ENCODE measurements at places on chromosomes 2 and 18.

- no peak for DNase-seq
These were observed 101.8 kb upstream of the AGAP1 start for GRCh38 chr2:235391921-235392615.

DNA sequence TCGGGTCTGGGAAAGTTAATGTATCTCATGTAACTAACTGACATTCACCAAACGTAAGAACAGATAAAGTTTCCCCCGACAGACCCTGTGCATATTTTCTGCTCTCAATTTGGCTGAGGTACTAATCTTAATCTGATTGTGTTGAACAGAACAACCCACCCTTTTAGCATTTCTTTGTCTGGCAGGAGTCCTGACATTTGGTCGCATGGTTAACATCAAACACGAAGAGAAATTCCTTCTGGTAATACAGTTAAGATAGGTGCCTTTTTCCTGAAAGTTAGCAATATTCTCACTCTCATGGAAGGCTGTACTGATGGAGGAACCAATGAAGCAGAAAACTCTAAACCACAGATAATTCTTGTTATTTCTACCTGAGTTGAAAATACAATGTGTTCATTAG lies 520.8 kb downstream of the PARD3B start:
- no peak for DNase-seq

DNA sequence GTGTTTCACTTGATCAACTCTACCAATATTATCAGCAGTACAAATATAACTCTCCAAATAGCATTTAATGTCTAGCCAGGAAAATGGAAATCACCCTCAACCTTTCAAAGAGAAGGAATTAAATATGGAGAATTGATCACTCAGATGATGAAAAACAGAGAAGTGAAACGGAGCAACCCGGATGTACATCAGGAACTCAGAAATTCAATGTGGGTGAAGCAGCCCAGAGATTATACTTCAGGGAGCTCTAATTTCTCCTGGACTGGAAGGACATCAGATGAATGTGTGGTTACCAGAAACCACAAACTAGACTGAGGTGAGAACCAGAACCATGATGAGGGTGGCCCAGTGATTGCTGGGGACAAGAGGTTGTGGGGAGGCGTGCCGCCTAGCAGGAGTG lies 35.5 kb upstream of the COBLL1 start:
- no peak for DNase-seq

DNA sequence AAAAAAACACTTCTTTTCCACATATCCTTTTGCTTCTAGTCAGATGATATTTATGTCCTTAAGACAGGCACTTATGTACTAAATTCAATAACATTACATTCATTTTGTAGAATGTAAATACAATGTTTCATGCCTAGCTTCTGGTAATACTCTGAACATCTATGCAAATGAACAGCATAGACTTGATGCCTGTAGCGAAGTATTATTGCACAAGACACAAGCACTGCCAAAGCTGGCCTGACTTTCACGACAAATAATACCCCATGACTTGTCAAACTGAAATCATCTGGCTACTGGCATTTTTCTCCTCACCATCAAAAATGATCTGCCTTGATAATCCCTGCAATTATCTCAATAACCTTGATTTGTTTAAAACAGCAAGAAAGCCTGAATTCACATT lies 101.3 kb downstream of the L3MBTL4 start:
- no peak for DNase-seq

DNA sequence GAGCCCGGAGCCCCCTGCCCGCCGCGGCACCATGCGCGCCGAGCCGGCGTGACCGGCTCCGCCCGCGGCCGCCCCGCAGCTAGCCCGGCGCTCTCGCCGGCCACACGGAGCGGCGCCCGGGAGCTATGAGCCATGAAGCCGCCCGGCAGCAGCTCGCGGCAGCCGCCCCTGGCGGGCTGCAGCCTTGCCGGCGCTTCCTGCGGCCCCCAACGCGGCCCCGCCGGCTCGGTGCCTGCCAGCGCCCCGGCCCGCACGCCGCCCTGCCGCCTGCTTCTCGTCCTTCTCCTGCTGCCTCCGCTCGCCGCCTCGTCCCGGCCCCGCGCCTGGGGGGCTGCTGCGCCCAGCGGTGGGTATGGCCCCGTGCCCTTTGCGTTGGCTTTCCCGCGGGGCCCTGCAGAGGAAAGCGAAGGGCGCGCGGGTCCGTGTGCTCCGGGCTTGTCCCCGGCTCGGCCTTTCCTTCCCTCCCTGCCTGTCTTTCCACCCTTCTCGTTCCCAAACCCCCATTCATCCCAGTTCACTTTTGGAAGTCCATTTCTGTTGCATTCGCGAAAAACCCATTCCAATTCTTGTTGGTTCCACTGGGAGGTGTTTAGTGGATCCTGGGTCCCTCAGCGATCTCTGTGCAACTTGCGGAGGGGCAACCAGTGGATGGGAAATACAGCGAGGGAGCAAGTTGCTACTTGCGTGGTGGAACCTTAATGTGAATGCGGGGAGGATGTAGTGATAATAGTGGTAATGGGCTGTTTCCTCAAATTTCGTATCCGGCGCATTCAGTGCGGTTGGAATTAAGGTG lies 599 bp downstream of the ADAM23 start:
- DNase-seq: peak; percentile 21
